Inflammatory macrophage treated with lipopolysaccharide for 4 hours (primary cell): ENCODE measurements at places on chromosomes 3 and 15.

- DNase-seq: peak; percentile 70
These were observed 10.7 kb downstream of the STT3B start for GRCh38 chr3:31543375-31543774.

DNA sequence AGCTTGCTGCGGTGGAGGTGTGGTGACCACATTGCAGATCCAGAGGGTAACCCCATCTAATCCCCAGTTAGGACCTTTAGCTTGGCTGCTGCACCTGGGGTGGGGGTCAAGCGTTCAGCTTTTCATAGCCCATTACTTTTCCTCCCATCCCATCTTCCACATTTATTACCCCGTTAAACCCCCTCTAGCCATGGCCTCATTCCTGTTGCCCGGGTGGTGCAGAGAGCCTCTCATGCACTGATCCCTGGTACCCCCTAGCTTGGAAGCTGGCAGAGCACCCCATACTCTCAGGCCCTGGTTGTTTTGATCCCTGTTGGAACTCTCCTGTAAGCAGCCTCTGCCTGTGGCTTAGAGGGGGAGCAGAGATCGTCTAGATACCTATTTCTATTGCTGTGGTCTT, 20.8 kb downstream of the CDAN1 start:
- no peak for DNase-seq

- DNase-seq: no peak
These were observed 55.7 kb downstream of the UNC13C start for GRCh38 chr15:54033869-54034458.

GRCh38 chr3:29430558-29430971, 149.7 kb downstream of the RBMS3 start:
- no peak for DNase-seq

DNA sequence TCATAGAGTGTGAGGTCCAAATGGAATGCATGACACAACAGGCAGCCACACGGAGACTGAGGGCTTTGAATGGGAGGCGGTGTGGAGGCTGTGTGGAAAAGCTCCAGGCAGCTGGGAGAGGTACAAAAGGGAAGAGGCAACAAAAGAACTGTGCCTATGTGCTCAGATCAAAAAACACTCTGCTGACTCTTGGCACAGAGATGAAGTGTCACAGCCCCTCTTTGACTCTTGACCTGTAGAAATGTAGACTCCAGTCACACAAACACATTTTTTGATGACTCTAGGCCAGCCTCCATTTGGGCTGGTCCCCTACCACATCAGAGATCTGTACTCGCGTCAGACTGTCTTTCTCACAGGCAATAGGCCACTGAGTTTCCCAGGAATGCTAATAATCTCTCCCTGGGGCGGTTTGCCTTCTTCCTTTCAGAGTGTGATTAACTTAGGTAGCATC, 456.0 kb downstream of the TUSC7 start:
- no peak for DNase-seq

DNA sequence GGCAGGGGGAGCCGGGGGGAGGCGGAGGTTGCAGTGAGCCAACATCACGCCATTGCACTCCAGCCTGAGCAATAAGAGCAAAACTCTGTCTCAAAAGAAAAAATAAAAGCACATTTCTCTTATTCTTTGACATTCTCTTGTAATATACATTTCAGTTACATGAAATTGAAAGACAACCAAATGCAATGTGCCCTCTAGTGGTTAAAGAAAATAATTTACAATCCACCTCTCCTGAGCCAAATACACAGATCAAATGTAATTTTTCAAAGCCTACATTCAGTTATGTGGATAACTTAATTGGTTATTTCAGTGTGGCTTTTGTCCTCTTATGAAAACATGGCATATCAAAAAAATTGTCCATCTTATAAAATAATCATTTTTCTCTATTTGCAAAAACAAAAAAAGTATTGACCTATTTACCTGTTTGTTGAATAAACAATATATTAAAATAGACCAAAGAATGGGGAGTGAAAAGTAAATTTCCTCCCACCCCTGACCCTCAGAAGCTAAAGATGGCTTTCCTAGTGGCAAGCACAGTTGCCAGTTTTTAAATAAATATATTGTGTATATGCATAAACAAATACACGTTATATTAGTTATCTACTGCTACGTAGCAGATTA, 14.2 kb upstream of the U2SURP start:
- peak; percentile 62 for DNase-seq
